Adrenal gland (tissue), 19 donors: ENCODE measurements at places on chromosomes 7 and 10. TPM values are rescaled to one million over a fixed set of nuclear protein-coding genes. Genes with fewer than 3 reads are reported as not detected.

GRCh38 chr10:67836488-67836887 lies 1.5 kb downstream of the DNAJC12 start:
- no peaks in the 10 kb centered on the region for H3K27me3 ChIP-seq
- no peaks in the 10 kb centered on the region for H3K36me3 ChIP-seq
- no peak for DNase-seq
- no peak overlapping the region for H3K27ac ChIP-seq
- H3K4me3 ChIP-seq = no peak overlapping the region

- no peak overlapping the region for H3K27ac ChIP-seq
- no peaks in the 10 kb centered on the region for H3K36me3 ChIP-seq
- no peaks in the 10 kb centered on the region for H3K27me3 ChIP-seq
- peaks cover 56% of the 10 kb centered on the region for H3K4me1 ChIP-seq
- no peak overlapping the region for H3K4me3 ChIP-seq
- no peak for DNase-seq
Observed at GRCh38 chr7:106278695-106279094, 6.1 kb downstream of the NAMPT start.

SPDYE11 gene
- polyA plus RNA-seq = not detected

ASZ1 gene
- not detected for polyA plus RNA-seq

TUBAL3 gene
- polyA plus RNA-seq = not detected

DNA sequence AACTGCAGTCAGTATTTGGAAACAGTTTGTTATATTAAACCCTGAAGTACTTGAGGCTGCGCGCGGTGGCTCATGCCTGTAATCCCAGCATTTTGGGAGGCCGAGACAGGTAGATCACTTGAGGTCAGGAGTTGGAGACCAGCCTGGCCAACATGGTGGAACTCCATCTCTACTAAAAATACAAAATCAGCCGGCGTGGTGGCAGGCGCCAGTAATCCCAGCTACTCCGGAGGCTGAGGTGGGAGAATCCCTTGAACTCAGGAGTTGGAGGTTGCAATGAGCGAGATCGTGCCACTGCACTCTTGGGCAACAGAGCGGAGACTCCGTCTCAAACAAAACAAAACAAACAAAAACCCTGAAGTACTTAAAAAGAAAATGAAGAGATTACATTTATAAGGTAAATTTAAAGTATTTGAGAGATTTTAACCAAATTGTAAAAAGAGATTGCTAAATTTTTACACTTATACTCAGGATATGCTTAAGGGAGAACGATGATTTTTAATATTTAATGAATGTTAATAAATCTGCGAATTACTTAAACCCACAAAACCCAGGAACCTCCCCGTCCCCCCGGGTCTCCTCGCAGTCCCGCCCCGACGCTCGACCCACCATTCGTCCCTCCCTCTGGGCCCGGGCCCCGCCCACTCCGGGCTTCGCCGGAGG lies 425 bp upstream of the MTG1 start:
- H3K27ac ChIP-seq = peak overlapping the region; percentile 82
- no peaks in the 10 kb centered on the region for H3K27me3 ChIP-seq
- H3K36me3 ChIP-seq = peaks cover 14% of the 10 kb centered on the region
- no peak overlapping the region for H3K4me3 ChIP-seq
- DNase-seq = no peak

DNA sequence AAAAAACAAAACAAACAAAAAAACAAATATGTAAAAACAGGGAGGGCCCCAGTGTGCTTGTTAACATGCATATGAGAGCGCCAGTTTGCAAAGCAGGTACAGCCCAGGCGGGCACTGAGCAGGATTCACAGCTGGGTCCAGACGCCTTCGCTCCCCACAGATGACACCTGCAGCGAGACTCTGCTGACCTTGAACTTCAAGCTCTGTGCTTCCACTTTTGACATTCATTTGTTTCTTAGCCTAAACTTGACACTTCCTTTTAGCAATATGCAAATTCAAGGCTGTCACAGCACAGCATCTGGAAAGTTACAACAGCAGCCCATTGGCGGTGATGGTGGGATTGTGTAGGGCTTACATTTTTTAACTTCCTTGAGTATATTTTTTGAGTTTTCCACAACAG lies 88.8 kb upstream of the TNS3 start:
- H3K27me3 ChIP-seq = no peaks in the 10 kb centered on the region
- DNase-seq = no peak
- peaks cover 3% of the 10 kb centered on the region for H3K4me1 ChIP-seq
- H3K27ac ChIP-seq = no peak overlapping the region
- no peaks in the 10 kb centered on the region for H3K36me3 ChIP-seq

MRLN gene
- polyA plus RNA-seq = 0.64 TPM

GRCh38 chr10:118504467-118505205 lies 90.8 kb downstream of the PRLHR start:
- no peaks in the 10 kb centered on the region for H3K36me3 ChIP-seq
- no peaks in the 10 kb centered on the region for H3K27me3 ChIP-seq
- no peak for DNase-seq
- H3K4me3 ChIP-seq = no peak overlapping the region
- H3K4me1 ChIP-seq = no peaks in the 10 kb centered on the region

SFTPA1 gene
- not detected for polyA plus RNA-seq

DNA sequence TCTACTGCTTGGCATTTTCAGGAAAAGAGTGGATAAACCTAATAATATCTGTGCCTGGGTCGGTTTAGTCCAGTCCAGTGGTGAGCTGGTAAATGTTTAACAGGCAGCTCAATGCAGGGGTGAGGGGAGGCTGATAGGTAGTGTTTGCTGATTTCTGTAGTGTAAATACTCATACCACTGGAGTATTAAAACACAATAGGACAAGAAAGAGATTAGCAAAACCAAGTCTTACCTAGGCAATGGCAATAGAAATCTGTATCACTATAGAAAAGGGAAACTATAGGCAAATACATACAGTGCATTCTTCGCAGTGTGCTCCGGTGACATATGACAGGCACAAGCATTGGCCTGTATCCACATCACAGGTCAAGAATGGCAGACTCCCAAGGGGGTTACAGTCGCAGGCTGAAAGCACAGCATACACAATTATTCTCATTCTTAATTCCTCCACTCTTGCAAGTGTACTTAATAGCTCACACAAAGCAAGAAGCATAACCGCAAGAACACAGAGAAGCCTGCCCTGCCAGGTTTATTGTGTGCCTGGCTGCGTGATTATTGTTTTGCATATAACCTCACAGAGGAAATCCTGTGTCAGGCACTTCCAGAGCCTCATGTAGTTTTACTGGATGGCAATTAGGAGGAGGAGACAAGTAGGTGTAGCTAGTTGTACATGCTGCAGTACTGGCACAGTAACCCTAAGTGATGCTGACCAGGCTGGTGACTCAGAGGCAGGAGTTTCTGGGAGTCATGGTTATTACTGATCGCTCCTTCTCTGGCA lies 35.0 kb downstream of the LAMB4 start:
- no peaks in the 10 kb centered on the region for H3K36me3 ChIP-seq
- H3K4me3 ChIP-seq = no peak overlapping the region
- DNase-seq = peak; percentile 50

CDNF gene
- polyA plus RNA-seq = 3.6 TPM

- no peaks in the 10 kb centered on the region for H3K27me3 ChIP-seq
- DNase-seq = no peak
- H3K36me3 ChIP-seq = peaks cover 13% of the 10 kb centered on the region
Observed at GRCh38 chr7:2257046-2257551, 15.1 kb downstream of the NUDT1 start.

GRCh38 chr10:44199267-44199666 lies 185.6 kb downstream of the CXCL12 start:
- H3K36me3 ChIP-seq = no peaks in the 10 kb centered on the region
- H3K4me1 ChIP-seq = no peaks in the 10 kb centered on the region
- no peak for DNase-seq
- peak overlapping the region; percentile 67 for H3K27ac ChIP-seq

- H3K36me3 ChIP-seq = no peaks in the 10 kb centered on the region
- peak; percentile 34 for DNase-seq
- no peaks in the 10 kb centered on the region for H3K4me1 ChIP-seq
- H3K4me3 ChIP-seq = no peak overlapping the region
Observed at GRCh38 chr7:27300421-27300820, 57.8 kb downstream of the EVX1 start.

STEAP4 gene
- polyA plus RNA-seq = 30.0 TPM

CYTH3 gene
- 12.9 TPM for polyA plus RNA-seq

DNA sequence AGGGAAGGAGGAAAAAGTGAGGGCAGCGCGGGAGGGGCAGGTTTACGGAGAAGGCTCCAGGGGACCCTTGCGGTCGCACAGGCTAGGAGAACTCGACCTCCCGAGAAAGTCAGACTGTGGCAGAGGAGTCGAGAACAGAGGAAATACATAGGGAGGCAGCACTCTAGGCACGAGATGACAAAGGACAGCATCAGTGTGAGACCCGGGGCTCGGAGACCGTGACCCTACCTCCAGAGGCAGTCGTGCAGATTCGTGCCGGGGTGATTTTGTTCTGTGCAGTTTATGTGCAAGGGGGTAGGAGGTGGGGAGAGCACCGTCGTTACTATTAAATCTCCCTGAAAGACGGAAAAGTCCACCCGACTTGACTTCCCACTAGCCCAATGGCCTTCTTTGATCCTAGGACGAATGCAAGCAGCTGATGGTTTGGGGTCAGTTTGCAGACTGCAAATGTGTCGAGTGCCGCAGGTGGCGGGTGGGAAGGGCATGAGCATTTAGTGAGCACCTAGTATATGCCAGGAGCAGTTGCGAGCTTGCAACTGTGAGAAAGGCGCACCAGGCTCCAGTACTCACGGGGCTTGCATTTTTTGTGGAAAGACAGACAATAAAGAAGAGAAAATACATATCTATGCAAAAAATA lies 674 bp upstream of the OSBPL3 start:
- H3K4me1 ChIP-seq = peaks cover 7% of the 10 kb centered on the region
- H3K27me3 ChIP-seq = no peaks in the 10 kb centered on the region
- no peak for DNase-seq
- peak overlapping the region; percentile 15 for H3K4me3 ChIP-seq
